ENCODE measurements at places on chromosomes 1 and 21.

- no peak for DNase-seq
Observed at GRCh38 chr1:2558861-2559260, 2.7 kb downstream of the TNFRSF14 start.

DNA sequence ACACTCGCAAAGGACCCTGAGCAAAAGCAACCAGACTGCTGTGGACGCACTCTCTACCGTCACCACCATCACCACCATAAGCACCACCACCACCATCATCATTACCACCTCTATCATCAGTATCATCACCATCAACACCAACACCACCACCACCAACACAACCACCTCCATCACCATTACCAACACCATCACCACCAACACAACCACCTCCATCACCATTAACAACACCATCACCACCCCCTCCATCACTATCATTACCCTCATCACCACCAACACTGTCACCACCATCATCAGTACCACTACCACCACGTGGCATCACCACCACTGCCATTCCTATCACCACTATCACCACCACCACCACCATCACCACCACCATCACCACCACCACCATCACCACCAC, 38.8 kb upstream of the RIPK4 start:
- DNase-seq: no peak

GRCh38 chr1:234730475-234730769, 120.4 kb upstream of the IRF2BP2 start:
- no peak for DNase-seq

GRCh38 chr1:3283849-3284248, 170.6 kb upstream of the ARHGEF16 start:
- DNase-seq: no peak

DNA sequence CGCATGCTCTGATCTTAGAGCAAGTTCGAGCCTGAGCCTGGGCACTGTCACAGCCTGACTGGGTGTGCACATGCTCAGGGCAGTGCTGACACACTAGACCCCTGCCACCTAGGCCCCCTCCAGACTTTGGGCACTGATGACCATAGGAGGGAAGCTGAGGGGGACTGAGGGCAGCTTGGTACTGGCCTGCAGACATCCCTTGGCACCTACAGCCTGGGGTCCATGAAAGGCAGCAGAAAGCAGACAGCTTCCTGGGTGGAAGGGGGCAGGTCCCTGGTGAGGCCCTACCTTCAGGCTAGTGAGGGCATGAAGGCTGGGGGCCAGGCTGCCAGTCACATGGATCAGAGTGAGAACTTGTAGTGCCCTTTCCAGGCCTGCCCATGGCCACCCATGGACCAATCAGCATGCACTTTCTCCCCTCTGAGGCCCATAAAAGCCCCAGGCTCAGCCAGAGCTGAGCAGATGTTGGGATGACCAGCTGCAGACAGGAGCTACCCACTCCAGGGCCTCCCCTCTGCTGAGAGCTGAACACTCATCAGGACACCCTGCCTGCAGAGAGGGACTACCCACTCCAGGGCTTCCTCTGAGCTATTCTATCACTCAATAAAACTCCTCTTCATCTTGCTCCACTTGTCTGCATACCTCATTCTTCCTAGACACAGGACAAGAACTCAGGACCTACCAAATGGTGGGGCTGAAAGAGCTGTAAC, 680.8 kb downstream of the MATN1 start:
- no peak for DNase-seq
